ENCODE measurements at places on chromosomes 1 and 21.

DNA sequence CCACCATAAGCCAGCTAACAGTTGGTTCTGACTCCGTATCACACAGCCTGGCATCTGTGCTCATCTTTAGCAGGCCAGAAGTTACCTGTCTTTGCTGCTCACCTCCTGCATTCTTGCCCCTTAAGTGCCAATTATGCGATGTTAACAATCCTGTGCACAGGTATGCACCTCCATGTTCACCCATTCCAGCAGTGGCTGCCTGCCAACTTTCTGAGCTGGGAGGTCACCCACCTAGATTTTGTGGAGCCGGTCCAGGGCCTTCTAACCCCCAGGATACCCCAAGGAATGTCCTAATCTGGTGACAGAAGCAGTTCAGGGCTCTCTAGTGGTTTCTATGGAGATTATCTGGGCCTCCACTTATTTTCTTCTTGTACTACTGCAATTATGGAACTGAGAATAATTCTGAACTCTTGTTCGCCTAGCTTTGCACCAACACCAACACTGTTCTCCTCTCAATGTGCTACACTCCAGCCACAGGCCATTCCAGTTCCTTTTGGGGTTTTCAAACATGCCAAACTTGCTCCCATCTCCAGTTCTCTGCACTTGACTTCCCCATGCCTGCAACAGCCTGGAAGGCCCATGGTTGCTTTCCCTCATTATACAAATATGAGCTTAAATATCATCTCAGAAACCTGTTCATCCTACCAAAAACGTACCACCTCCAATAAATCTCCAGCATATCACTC lies 9.0 kb downstream of the BCAR3 start:
- no peak for DNase-seq

DNA sequence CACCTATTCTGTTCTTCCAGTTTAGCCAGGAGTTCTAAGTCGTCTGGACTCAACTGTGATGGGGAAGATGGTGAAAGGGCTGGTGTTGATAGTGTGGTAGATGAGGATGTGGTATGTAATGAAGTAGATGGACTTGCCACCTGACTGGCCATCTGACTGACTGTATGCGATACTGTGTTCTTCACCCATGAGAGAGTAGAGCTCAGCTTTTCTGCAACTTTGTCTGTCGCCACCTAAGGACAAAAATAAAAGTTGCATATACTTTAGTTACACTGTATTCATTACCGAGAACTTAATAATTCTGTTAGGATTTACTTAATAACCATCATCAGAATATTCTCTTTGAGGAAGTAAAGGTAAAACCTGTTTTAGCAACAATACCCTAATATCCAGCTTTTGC lies 48.5 kb downstream of the EVI5 start:
- no peak for DNase-seq

DNA sequence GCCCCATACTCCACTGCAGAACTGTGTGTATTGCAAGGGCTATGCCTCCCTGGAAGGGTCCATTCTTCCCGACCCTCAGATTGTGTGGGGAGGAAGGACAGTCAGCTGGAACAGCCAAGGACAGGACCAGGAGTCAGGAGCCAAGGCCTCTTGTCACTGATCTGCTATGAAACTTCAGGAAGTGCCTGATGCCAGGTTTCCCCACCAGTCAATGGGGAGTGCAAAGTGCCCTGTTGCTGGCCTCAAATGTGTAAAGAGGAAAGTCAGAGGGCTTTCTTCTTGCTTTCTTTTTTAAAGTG lies 168.8 kb downstream of the GRIK3 start:
- no peak for DNase-seq

DNA sequence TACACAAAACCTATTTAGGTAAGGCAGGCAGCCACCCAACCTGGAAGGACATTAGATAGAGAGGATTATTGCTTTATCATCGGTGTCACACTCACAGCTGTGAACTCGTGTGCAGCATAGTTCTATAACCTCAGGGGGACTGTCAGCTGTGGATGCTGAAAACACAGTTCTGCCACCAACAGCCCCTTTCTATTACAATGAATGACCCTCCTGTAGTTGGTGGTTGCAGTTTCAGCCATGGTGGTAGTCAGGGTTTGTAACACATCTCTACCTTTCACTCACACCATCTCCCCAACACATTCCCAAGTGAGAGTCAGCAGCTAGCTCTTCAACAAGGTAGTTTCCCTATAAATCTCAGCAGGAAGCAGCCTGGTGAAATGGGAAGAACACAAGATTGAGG lies 136.8 kb downstream of the ZC3H11B start:
- no peak for DNase-seq

DNA sequence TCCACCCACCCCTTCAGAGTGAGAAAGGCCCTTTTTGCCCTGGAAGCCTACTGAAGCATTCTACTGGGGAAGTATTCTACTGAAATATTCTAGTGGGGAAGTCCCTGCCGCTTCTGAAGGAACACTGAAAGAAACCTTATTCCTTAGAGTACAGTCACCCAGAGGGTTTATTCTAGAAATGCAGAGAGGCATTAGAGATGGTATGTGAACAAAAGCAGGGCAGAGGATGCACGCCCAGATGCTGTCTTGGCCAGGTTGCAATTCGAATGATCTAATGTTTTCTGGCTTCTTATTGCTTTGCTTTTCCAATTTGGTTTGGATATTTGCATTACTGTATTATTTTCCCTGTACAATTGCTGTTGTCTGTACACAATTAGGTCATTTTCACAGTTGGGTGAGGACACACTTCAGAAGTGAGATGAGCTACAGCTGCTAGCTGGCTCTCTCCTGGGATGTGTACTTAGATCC lies 37.1 kb downstream of the CCN1 start:
- peak; percentile 58 for DNase-seq

GRCh38 chr1:184739796-184740195 lies 14.9 kb downstream of the EDEM3 start:
- no peak for DNase-seq

- DNase-seq: peak; percentile 34
Observed at GRCh38 chr21:39263372-39263771, 50.1 kb downstream of the BRWD1 start.

GRCh38 chr1:15475752-15476314 lies at the start of gene CELA2B:
TSS of gene CELA2B (plus strand) at chr1:15476104. CDS start at chr1:15476126, 22 bp downstream.
- no peak for DNase-seq

- DNase-seq: no peak
Observed at GRCh38 chr1:59357645-59358320, 60.9 kb downstream of the FGGY start.
